ENCODE measurements at places on chromosomes 4 and X.

GRCh38 chr4:189659287-189659686 lies 281.4 kb upstream of the FRG1 start:
- no peak for DNase-seq

DNA sequence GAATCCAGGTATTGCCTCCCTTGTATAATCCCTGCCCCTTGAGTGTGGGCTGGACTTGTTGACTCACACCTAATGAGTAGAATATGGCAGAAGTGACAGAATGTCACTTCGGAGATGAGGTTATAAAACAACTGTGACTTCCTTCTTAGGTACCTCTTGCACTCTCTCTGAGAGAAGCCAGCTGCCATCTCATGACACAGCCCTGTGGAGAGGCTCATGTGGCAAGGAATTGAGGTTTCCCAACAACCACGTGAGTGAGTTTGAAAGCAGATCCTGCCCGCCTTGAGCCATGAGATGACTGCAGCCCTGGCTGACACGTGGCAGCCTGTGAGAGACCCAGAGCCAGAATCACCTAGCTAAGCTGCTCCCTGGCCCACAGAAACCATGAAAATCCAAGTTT lies 13.5 kb downstream of the ASB11 start:
- DNase-seq: no peak

- DNase-seq: no peak
These were observed 66.5 kb downstream of the ACOX3 start for GRCh38 chr4:8373973-8374545.

DNA sequence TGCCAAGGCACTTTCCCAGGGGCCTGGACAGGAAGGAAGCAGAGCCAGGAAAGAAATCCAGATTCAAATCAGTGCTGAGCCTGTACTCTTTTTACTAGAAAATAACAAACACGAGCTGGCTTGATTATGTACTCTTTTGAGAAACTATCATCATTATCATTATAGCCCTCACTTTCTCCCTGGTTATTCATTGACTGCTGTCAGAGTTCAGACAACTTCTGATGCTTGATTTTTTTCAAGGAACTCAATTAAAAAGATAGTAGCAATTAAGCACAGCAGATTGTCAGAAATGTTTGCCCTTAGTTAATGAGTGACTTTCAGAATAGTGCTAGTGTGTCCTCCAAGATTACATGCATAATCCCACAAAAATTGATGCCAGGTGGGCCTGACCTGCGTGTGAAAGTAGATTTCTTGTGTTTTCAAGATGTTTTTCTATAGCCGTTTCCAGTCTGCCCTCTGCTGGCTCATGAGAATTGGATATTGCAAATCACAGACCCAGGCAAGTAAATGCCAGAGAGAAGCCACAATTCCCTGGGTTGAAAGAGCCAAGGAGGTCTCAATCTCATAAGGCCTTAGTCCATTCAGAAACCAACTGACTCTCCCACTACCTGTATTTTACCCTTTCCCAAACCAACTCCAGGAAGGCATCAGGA lies 14.3 kb upstream of the PNPLA4 start:
- DNase-seq: no peak

DNA sequence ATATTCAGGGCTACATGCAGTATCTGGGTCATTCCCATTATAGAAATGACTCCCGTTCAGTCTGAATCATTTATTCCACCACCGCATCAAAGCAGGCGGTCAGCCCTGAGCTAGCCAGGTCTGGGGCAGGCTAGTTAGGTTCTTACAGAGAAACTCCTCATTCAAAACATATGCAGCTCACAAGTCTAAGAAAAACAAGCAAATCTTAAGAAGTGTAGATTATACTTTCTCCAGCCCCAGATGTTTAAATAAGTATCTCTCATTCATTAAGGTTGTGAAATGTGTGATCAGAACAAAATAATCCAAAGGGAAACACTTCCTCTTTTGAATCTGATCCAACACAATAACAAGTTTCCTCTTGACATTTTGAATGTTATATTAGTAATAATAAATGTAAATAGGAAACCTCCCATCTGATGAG lies 441.9 kb downstream of the INPP4B start:
- DNase-seq: no peak

DNA sequence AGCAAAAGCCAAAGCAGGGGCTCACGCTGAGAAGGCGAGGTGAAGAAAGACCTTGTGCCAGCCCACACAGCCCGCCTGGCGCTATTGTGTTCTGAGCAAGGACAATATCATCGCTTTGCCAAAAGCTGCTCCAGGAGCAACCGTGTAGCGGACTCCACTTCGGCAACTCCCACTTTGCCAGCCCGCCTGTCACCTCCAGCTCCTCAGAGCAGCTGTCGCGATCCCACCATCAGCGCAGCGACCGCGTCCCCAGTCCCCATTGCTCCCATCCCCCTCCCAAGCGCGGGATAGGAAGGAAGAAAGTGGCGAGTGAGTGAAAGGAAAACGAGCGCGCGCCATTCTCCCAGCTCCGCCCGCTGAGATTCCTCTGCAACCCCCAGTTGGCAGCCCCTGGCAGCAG lies 759 bp downstream of the ZC4H2 start:
- DNase-seq: no peak

GRCh38 chr4:123699880-123700771 lies 303.5 kb downstream of the SPRY1 start:
- DNase-seq: no peak

- no peak for DNase-seq
These were observed 38.6 kb downstream of the MND1 start for GRCh38 chr4:153383131-153383530.

GRCh38 chr4:4408132-4408523 lies 21.2 kb downstream of the NSG1 start:
- DNase-seq: no peak

DNA sequence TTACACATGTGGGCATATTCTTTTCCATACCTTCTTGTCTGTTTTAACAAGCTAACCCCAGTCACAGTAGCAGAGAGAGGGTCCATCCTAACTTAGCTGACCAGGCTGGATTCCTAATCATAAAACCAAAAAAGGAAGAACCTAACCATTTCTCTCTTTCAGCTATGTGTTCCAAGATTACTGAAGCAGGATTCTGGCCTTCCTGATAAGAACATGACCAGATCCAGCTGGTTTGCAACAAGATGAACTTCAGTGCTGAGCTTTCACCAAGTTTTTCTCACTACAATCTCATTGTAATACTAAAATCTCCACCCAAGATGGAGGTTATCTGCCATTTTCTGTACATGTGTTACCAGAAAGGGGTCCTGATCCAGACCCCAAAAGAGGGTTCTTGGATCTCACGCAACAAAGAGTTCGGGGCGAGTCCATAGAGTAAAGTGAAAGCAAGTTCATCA lies 20.4 kb upstream of the UBA6 start:
- no peak for DNase-seq

DNA sequence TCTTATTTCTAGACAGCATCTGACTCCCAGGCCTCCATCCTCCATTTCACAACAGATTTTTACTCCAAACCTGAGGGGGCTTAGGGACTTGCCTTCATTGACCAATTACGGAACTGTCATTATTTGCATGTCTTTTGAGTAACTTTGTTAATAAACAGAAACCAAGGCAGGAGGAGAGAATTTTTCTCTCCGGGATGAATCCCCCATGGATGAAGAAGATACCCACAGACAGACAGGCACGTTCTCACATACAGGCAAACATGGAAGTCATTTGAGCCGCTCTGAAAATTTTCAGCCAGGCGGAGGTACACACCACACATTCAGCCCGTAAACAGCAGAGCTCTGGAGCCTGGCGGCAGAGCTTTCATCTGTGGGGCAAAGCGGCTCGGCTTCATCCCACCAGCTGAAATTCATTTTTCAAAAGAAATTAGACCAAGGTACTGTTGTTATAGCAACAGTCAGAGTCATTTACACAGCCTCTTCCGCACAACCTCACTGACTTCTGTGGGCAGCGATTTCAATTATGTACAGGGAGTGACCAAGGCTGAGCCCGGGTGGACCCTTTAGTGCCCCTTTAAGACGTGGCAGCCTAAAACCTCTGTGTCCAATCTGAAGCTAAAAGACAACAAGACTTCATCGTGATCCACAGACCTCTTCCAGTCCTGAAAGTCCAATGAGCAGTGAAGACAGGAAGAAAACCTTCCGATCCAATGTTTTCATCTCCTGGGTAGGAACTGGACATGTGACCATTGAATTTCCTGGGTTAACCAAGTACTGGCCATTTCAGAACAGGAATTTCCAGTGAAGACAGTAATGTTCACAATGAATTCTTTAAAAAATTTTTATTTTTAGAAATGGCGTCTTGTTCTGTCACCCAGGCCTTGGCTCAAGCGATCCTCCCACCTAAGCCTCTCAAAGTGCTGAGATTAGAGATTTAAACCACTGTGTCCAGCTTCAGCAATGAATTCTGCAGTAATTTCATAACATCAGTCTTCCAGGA lies 237.0 kb downstream of the MGST2 start:
- no peak for DNase-seq

- no peak for DNase-seq
These were observed 2.4 kb downstream of the MEPE start for GRCh38 chr4:87835197-87835596.

- DNase-seq: no peak
These were observed 45.1 kb upstream of the PPARGC1A start for GRCh38 chr4:23934915-23935314.

GRCh38 chr4:24337451-24338190 lies 246.7 kb downstream of the DHX15 start:
- no peak for DNase-seq

GRCh38 chr4:176939445-176939844 lies 146.7 kb upstream of the VEGFC start:
- no peak for DNase-seq

DNA sequence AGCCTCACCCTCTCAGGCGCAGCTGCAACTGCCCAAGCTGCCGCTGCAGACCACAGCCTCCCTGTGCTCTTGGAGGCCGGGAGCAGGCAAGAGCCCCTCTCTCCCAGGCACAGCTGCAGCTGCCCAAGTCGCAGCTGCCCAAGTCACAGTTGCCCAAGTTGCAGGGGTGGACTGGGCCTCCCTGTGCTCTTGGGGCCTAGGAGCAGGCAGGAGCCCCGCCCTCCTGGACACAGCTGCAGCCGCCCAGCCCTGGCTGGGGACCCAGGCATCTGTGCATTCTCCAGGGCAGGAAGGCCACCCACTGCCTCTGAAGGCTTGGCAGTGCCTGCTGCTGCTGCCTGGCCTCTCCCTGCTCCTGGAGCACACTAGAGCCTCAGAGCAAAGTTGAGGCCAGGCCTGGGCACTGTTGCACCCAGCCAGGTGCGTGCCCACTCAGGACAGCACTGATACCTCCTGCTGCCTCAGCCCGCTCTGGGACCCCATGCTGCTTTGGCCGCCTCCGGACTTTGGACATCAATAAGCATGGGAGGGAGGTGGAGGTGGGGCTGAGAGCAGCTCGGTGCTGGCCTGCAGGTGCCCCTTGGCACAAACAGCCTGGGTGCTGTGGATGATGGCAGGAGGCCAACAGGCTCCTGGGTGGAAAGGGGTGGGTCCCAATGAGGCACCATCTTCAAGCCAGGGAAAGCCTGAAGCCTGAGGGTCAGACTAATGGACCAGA lies 247.5 kb downstream of the PDGFC start:
- no peak for DNase-seq

- no peak for DNase-seq
These were observed 1.3 kb downstream of the TACC3 start for GRCh38 chr4:1722551-1723118.

- DNase-seq: no peak
These were observed 301.2 kb downstream of the BMPR1B start for GRCh38 chr4:95058991-95059390.

GRCh38 chr4:155684892-155685541 lies 18.4 kb downstream of the GUCY1A1 start:
- no peak for DNase-seq

DNA sequence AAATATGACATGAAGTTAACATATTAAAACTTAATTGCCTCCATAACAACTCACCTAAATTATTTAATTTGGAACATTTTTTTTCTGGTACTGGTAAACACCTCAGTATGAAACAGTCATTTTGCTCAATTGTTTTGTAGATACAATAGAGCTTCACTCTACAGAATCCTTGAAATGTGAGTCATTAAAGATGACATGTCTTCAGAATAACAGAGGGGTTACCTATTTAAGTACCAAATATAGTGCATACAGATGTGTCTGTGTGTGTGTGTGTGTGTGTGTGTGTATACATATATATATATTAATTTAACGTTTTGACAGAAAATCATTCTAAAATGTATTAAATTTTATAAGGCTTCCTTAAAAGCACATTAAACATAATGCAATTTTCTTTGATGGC lies 297.6 kb downstream of the INPP4B start:
- DNase-seq: no peak

DNA sequence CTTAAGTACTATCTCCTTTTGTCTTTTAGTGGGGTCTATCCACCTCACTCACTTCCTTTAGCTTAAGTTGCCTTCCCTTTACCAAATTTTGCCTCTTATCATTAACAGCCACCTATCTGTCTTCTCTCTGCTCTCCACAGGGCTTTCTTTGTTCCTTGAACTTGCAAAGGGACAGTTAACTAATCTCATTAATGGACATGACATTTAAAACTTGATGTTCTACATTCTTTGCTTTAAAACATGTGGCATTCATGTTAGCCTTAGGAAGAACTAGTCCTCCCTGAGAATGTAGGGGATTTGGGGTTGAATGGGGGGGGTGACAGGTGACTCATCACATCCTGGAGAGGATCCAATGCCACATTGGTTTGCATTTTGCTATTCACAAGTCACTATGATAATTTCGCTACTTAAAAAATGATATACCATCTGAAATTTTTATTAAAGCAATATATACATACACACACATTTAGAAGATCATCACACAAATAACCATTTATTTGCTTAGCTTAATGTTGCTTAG lies 41.0 kb upstream of the DMD start:
- DNase-seq: no peak

GRCh38 chrX:95539041-95539440 lies 1145.6 kb upstream of the DIAPH2 start:
- no peak for DNase-seq

- DNase-seq: no peak
These were observed 55.8 kb downstream of the PAK3 start for GRCh38 chrX:111151764-111152163.

DNA sequence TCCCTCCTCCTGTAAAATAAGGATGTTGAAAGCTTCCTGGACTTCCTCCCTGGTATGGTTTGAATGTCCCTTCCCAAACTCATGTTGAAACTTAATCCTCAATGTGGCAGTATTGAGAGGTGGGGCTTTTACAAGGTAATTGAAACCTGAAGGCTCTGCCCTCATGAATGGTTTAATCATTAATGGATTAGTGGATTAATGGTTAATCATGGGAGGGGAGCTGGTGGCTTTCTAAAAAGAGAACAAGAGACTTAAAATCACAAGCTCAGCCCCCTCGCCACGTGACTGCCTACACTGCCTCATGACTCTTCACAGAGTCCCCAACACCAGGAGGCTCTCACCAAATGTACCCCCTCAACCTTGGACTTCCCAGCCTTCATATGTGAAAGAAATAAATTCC lies 124.6 kb upstream of the ANXA3 start:
- DNase-seq: no peak

DNA sequence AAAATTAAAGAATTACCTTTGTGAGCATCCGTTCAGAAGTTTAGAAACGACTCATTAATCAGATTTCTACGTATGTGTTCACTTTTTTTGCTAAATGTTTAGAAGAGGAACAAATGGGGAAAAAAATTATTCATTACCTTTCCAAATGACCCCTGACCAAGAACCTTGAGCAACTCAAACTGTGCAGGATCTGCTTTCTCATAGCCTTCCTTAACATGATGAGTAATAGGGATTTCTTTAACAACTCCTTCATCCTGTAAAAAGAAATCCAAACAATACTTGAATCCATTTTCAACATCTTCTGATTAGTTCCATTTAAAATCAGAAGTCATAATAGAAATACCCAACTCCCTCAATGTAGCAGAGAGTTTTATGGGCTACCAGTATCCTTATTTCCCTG lies 32.1 kb downstream of the RPS6KA6 start:
- DNase-seq: no peak
